A549 treated with ZK216348 at 1 μM for 4 hours (cell line): ENCODE measurements at places on chromosomes 4 and X. TPM values are rescaled to one million over a fixed set of nuclear protein-coding genes. Genes with fewer than 3 reads are reported as not detected.

The TMEM271 gene
- total RNA-seq = not detected in 5 replicates

The ARHGEF38 gene
- not detected in 5 replicates for total RNA-seq

The PCDH10 gene
- 0.06 to 0.21 TPM (median 0.16 TPM) in 5 replicates for total RNA-seq

The ZNF711 gene
- 0.62 to 1.1 TPM (median 0.87 TPM) in 5 replicates for total RNA-seq

The NPY2R gene
- not detected in 5 replicates for total RNA-seq

The SPACA5 gene
- not detected in 5 replicates for total RNA-seq

The RRH gene
- total RNA-seq = 0.13 to 0.18 TPM (median 0.15 TPM) in 3 of 5 replicates, not detected in the others

The DDX60 gene
- total RNA-seq = 1.5 to 3.6 TPM (median 2.1 TPM) in 5 replicates

The PAGE5 gene
- not detected in 5 replicates for total RNA-seq

The ABCB7 gene
- 15.4 to 17.5 TPM (median 16.5 TPM) in 5 replicates for total RNA-seq

The SHISA3 gene
- total RNA-seq = 0.07 TPM in 1 of 5 replicates, not detected in the others

The NPY5R gene
- not detected in 5 replicates for total RNA-seq

The DCAF8L2 gene
- total RNA-seq = not detected in 5 replicates

The FGF13 gene
- total RNA-seq = not detected in 5 replicates

The GUF1 gene
- total RNA-seq = 6.0 to 10.9 TPM (median 9.2 TPM) in 5 replicates

The NRK gene
- not detected in 5 replicates for total RNA-seq

The IQSEC2 gene
- total RNA-seq = 34.7 to 42.9 TPM (median 40.6 TPM) in 5 replicates

The BGN gene
- total RNA-seq = 0.12 to 0.26 TPM (median 0.18 TPM) in 4 of 5 replicates, not detected in the other

The HPGD gene
- 62.1 to 80.8 TPM (median 68.2 TPM) in 5 replicates for total RNA-seq
